SW 1271 (cell line): ENCODE measurements at places on chromosomes 3 and 15.
A peak's percentile ranks its signal among the peaks of the same experiment; 100 is the strongest.

DNA sequence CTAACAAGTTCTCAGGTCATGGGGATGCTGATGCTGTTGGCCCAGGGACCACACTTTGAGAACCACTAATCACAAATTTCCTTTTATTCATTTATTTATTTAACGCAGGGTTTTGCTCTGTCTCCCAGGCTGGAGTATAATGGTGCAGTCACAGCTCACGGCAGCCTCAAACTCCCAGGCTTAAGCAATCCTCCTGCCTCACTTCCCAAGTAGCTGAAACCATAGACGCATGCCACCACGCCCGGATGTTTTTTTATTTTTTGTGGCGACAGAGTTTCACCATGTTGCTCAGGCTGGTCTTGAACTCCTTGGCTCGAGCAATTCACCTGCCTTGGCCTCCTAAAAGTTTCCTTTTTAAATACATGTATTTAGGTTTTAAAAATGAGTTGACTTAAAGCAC lies 20.7 kb upstream of the ISLR2 start:
- DNase-seq = no peak

DNA sequence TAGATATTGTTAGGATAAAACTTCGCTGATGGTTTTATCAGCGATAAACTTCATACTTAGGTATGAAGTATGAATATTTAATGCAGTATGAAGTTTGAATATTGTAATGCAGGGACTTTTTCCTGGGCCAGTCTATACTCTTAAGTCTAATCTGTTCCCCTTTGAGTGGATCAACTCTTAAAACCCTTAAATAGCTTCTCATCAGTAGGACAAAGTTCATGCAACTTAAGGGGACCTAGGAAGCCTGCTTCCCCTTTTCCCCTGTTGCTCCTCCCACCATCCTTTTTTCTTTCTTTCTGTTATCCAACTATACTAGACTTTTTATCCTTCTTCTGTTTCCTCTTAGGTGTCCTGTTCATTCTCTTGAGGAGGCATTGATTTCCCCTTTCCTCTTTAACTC lies 78.7 kb downstream of the MITF start:
- no peak for DNase-seq

GRCh38 chr15:88902846-88903245 lies 7.5 kb upstream of the HAPLN3 start:
- DNase-seq = no peak

DNA sequence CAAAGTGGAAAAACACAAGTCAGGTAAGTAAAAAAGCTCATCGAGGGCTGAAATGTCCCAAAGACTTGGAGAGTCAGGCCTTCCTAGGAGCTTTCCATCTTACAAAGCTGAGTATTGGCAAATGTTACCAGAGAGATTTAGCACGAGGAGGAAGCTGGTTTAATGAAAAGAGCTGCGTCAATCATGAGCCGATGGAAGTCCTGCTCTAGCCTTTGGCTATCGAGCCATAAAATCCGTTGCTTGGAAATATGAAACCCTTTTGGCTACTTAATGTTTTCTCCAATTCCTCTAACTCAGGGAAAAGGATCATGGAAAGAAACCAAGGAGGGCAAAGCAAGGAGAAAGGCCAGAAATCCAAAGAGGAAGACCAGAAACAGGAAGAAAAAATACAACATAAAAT lies 1074.6 kb downstream of the FHIT start:
- DNase-seq = no peak

- DNase-seq = no peak
Measured at GRCh38 chr15:29528276-29528675, 258.7 kb upstream of the NSMCE3 start.

DNA sequence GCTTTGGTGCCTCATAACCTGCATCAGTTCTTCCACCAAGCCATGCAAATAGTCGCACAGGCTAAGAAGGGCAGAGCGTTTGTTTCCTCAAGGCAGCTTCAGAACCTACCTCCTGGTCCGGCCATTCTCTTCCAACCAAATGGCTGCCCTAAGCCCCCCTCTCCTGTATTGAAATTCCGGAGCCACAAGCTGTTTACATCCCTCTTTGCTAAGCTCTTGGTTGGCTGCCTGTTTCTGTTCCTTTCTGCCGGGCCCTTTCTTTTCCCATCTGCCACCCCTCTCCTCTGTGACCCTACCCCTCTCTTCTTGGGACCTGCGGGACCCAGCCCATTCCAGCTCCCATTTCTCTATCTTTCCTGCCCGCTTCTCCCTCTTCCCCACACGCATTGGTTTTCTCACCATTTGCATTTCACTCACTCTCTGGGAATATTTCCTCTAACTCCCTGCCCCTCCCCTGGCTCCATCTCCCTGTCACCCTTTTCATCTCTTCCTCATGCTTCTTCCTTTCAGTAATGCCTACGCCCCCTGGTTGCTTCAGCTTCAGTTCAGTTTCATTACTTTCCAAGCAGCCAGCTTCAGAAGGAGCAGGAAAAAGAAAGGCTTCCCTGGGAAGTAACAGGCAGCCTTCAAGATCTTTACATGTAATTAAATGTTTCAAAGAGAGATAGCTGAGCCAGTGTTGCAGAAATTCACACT lies 113.5 kb downstream of the RAB11A start:
- no peak for DNase-seq

DNA sequence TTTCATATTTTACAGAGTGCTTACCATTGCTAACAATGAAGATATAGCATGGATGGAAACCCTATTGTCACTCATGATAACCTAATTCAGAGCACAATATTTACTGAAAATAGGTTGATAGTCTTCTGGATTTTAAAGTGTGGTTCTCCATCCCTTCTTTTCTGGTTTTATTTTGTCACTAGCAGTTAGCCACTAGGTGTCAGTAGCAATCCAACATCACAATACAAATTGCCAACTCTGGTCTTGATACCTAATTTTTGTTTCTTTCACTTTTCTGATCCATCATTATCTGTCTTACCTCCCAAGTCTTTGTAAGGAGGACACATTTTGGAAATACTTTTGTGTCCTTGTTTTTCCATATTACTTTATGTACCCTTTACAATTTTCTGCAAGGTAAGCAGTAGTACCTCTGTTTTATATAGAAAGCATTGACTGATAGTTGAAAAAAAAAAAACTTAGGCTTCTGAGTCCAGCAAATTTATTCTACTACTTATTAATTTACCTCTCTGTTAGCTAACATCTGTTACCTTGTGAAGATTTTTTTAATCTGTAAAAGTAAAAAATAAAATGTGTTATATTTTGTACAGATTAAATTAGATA lies 28.3 kb upstream of the CRYBG3 start:
- DNase-seq = peak; percentile 56

GRCh38 chr3:114554731-114555130 lies 260.9 kb downstream of the TIGIT start:
- peak; percentile 3 for DNase-seq

DNA sequence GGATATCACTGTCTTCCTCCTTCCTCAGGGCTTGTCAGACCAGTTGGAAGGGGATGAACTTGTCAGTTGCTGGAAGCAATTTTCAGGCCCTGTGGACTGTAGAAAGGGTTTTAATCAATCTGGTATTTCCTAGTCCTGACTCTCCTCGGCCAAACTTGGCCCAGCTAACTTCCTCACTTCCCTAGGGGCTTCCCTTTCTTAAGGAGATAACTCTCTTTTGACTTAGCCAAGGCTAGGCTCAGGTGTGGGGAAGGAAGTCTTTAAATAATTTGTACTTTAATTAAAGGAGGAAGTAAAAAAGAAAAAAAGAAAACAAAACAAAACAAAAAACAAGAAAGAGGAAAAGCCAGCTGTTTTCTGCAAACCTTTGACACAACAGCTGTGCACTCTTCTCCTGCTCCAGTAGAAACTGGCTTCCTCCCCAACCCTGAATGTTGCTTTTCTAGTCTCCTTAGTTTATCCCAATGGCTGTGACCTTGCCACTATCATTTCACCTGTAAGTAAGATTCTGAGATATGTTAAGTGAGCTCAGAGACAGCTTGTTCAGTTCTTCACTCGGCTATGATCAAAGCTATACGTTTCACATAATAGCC lies 53.0 kb upstream of the ST3GAL6 start:
- DNase-seq = no peak

- DNase-seq = no peak
Measured at GRCh38 chr3:63927422-63928280, 15.5 kb upstream of the SCAANT1 start.

DNA sequence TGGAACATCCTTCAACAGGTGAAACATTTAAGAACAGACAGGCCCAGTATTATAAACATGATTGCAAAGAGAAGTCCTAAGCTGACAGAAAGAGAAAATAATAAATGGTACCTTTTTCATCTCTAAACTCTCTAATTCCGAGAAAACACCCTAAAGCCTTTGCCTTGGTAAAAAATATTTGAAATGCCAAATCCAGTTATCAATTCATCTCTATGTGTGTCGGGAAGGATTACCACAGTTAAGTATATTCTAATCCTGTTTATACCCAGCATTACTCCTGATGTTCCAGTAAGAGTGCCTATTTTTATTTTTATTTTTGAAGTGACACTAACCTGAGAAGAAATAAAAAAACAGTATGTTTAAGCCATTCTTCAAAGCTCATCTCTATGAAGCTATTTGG lies 219.3 kb upstream of the NANOGP8 start:
- no peak for DNase-seq

GRCh38 chr3:8154617-8155016 lies 347.0 kb upstream of the LMCD1 start:
- no peak for DNase-seq
